ENCODE measurements at places on chromosomes 2 and 18.

GRCh38 chr18:68519336-68519735, 195.6 kb downstream of the TMX3 start:
- no peak for DNase-seq

- DNase-seq: no peak
These were observed 6.3 kb downstream of the STARD7 start for GRCh38 chr2:96202152-96202854.

DNA sequence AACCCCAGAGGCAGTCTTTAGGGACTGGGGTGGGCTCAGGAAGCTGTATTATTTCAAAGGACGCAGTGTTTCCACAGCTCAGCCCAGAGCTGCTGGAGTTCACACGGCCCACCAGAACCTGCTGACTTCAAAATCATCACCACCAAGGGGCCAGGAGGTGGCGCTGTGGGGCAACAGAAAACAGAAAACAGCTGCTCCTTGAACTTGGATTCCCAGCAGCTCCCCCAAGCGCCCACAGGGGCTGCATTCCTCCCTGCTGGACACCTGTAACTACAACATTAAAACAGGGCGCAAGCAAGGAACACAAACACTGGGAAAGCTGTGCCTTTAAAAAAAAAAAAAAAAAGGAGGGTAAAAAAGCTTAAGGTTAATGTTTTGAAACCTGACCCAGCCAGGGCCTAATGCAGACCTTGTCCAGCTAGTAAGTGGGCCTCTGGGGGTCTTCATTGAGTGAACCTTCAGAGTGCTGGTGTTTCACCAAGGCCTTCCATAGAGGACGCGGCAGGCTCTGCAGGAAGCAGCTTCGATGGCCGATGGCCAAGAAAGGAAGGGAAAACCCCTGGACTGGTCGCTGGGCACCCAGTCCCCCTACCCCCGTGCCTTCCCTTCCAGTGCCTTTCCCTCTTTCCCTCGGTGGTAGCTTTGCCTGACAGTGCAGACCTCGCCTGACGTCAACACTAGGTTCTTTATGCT, 25.9 kb downstream of the MLPH start:
- peak; percentile 58 for DNase-seq

- no peak for DNase-seq
These were observed 356.7 kb downstream of the CCDC85A start for GRCh38 chr2:56540467-56540866.

GRCh38 chr2:205642599-205643356, 39.5 kb upstream of the NRP2 start:
- DNase-seq: no peak

DNA sequence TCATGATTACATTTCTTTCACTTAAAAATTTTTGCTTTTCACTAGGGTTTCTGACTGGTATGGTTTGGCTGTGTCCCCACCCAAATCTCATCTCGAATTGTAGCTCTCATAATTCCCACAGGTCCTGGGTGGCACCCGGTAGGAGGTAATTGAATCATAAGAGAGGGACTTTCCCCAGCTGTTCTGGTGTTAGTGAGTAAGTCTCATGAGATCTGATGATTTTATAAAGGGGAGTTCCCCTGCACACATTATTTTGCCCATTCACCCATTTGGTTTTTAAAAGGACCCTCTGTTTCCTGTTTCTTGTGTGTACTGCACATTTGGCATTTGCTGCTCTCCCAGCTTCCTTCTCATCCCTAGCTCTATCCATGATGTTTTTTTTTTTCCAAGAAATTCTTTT, 27.8 kb upstream of the NETO1 start:
- DNase-seq: no peak

GRCh38 chr18:58394046-58394445, 234.8 kb downstream of the ALPK2 start:
- DNase-seq: no peak

GRCh38 chr2:122216071-122216470, 460.6 kb downstream of the TSN start:
- DNase-seq: no peak

GRCh38 chr2:150732491-150732890, 245.0 kb upstream of the RND3 start:
- DNase-seq: no peak

DNA sequence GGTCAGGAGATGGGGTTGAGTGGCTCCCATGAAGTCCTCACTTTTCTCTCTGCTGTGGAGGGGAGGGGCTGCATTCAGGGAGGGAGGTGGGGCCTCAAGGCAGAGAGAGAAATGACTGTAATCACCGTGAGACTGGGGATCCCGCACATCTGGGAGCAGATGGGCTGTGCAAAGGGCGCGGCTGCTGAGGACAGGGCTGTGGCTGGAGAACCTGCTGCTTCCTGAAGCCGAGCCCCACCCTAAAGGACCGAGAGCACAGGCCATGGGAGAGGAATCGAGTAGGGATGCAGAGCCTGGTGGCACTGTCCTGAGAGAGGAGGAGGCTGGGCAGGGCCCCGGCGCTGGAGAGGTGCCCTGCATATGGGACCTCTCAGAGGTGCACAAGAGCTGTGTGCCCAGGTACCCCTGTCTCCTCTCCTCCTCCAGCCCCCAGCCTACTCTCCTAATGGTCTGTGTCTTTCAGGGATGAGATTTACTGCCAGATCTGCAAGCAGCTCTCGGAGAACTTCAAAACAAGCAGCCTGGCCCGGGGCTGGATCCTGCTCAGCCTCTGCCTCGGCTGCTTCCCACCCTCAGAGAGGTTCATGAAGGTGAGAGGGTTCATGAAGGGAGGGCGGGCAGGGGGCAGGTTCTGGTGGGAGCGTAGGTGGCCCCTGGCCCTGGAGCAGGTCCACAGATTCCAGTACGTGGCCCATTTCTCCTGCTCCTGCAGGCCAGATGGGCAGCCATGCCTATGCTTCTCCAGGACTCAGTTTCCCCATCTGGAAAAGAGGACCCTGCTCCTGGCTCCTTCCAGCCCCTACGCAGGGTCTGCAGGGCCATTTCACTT, 25.9 kb upstream of the GPR17 start:
- no peak for DNase-seq

- no peak for DNase-seq
These were observed 367.4 kb downstream of the EPHA4 start for GRCh38 chr2:221204699-221205098.

GRCh38 chr18:56709463-56709862, 58.3 kb downstream of the WDR7 start:
- no peak for DNase-seq

DNA sequence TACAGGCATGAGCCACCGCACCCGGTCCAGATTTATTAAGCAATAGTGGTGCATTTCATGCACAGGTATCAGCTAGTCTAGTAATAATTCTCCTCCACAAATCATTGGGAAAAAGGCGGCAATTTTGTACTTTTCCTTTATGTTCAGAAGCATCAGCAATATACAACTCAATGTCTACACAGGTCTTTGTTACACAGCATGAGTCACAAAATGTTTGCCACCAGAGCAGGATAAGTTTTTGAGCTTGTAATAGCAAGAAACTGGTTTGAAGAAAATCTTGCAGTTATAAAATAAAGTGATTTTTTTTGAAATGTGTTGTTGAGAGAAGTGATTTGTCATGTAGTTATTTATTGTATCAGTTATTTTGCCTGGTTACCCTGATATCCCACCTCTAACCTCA, 4.8 kb upstream of the ITPRIPL1 start:
- no peak for DNase-seq

- DNase-seq: no peak
These were observed 213.4 kb upstream of the CYP26B1 start for GRCh38 chr2:72361042-72361441.

DNA sequence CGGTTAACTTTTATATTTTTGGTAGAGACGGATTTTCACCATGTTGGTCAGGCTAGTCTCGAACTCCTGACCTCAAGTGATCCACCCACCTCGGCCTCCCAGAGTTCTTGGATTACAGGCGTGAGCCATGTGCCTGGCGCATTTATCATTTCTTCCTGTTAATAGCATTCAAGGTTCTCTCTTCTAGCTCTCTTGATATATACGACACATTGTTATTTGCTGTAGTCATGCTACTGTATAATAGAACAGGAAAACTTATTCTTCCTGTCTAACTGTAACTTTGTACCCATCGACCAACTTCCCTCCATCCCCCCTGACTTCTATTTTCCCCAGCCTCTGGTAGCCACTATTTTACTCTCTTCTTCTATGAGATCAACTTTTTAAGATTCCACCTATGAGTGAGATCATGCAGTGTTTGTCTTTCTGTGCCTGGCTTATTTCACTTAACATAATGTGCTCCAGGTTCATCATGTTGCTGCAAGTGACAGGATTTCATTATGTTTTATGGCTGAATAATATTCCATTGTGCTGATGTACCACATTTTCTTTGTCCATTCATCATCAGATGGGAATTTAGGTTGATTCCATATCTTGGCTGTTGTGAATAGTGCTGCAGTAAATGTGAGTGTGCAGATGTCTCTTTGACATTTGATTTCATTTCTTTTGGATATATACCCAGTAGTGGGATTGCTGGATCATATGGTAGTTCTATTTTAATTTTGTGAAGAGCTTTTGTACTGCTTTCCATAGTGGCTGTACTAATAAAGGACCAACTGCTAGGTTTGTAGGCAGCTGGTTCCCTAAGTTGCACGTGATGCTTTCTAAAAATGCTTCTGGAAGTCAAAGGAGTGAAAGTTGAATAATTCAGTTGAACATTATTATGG, 205.2 kb downstream of the PRKCE start:
- DNase-seq: no peak

Data from hippocampal formation (tissue), 2 donors.